ENCODE measurements at places on chromosomes 11 and 22.
A peak's percentile ranks its signal among the peaks of the same experiment; 100 is the strongest.

- no peak for DNase-seq
Observed at GRCh38 chr22:19114984-19115552, 7.1 kb downstream of the DGCR2 start.

DNA sequence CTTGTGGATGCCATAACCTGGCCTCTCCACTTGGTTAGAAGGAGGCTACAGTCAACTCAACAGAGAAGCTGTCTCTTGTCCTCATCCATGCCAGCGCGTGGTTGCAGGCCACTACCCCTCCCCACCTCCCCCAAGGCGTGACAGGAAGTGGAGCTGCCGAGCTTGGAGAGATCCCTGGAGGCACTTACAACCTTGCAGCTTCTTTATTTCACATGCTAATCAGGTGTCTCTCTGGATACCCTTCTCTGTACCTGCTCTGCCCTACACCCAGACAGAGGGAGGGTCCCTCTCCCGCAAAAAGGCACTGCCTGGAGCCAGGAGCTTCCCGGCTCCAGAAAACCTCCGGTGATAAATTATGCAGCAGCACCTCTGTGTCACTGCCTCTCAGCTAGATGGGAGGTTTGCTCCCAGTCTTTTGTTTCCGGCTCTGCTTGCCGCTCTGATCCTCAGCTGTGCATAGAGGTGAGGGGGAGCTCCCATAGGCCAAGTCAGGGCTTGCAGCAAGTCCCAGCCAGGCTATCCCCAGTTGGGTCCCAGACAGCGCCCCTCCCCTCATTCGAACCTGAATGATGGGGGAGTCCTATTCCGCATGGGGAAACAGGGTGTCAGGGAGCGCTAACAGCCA, 5.7 kb downstream of the LRP4 start:
- no peak for DNase-seq

- peak; percentile 67 for DNase-seq
Observed at GRCh38 chr11:67504950-67505581, at the start of gene PITPNM1. Gene PITPNM1 (minus strand): TSS chr11:67505363. CDS start chr11:67504180, 1,183 bp downstream.

- no peak for DNase-seq
Observed at GRCh38 chr11:102306817-102307726, 10.2 kb upstream of the BIRC3 start.

- DNase-seq = no peak
Observed at GRCh38 chr11:130817330-130817944, 98.8 kb downstream of the SNX19 start.

- DNase-seq = no peak
Observed at GRCh38 chr22:34588871-34589545, 476.9 kb upstream of the ISX start.

- no peak for DNase-seq
Observed at GRCh38 chr11:7484645-7485044, 661 bp upstream of the OLFML1 start.

- DNase-seq = no peak
Observed at GRCh38 chr11:109432105-109432504, 10.1 kb downstream of the C11orf87 start.

- DNase-seq = no peak
Observed at GRCh38 chr22:47599753-47600152, 837.3 kb downstream of the TBC1D22A start.

DNA sequence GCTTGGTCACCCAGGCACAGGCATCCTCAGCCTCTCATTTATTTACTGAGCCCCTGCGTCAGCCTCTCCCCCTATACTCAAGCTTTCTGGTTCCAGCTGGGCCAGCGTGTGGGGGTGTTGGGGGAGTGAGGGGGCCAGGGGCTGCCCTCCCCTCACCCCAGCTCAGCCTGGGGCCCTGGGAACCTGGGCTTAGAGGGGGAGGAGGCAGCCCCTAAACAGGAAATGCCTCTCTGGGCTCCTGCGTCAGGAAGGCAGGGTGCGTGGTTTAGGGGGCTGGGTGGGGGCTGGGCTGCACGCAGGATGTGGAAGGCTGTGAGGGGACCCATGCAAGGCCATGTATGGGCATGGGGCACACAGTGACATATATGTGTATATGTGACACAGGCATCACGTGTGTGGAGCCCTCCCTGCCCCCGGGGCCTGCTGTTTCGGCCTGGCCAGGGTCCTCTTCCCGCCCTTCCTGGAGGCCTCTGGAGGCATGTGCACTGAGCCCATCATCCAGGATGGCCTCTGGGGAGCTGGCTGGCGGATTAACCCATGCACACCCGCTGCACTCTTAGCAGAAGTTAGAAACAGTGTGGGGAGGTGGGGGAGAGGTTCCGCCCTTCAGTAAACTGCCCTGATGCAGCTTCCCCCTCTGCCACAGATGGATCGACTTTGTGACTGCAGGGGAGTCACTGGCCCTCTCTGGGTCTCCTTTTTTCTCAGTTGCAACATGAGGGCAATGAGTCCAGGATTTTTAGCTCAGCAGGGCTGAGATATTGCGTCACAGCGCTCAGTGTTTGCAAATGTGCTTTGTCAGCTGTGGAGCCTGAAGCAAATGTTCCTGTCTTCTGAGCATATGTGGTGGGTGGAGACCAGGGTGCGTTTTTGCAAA, 1.1 kb upstream of the CD248 start:
- no peak for DNase-seq

GRCh38 chr11:104091281-104092096, 55.0 kb downstream of the DDI1 start:
- DNase-seq = no peak

GRCh38 chr11:12430351-12430750, 53.0 kb downstream of the PARVA start:
- DNase-seq = no peak

GRCh38 chr11:119149018-119149785, at the start of gene ABCG4:
Gene ABCG4 (plus strand): TSS chr11:119149052. CDS start chr11:119149966, 914 bp downstream.
- DNase-seq = no peak

DNA sequence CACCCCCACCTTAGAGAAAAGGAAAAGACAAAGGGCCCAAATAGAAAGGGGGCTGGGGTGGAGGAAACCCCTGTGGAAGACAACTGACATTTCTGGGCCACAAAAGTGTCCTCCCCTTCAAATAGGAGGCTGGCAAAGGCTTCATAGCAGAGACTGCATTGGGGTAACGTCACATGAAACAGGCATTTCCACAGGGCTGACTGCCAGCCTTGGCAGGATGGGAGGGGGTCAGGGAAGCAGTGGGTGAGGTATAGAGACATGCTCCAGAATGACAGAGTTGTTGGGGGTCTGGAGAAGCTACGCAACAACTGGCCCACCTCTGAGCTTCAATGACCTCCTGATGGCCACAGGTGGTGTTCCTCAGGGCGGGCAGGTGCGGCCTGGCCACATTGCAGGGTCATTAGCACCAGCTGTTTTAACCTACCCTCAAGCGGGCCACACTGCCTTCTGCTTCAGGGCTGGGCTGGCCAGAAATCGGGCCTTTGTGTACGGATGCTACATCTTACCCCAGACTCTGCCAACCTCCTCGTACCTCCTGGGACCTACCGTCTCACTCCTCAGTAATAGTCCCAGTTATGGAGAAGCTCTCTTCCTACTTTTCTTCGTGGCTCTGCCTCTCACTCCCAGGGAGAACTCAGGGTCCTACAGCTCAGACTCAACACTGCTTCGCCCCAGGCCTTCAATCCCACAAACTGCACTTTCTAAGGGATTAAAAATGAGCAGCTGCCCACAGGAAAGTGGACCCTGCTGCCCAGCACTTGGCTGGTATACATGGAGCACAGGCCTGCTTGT, 160.0 kb upstream of the NCAM1 start:
- no peak for DNase-seq

GRCh38 chr22:27116312-27117086, 459.1 kb downstream of the MIAT start:
- no peak for DNase-seq

GRCh38 chr22:25496396-25497064, 67.9 kb upstream of the GRK3 start:
- DNase-seq = no peak

DNA sequence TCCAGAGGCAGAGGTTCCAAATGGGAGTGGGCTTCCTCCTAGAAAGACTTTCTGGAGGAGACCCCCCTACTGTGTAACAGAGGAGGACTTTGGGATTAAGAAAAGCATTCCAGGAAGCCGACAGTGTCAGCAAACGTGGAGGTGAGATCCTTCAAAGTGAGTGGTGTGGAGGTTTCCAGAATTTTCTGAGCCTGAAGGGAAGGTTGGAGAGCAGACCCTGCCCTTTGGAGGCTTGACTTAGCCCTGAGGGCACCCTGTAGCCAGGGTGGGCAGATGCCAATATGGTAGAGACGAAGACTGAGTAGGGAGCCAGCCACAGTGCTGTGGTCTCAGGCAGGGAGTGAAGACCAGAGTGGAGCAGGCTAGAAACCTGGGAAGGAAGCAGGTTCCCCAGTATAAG, 1.8 kb upstream of the KLHL22 start:
- no peak for DNase-seq

- peak; percentile 44 for DNase-seq
Observed at GRCh38 chr22:50508897-50509296, 873 bp downstream of the NCAPH2 start.

DNA sequence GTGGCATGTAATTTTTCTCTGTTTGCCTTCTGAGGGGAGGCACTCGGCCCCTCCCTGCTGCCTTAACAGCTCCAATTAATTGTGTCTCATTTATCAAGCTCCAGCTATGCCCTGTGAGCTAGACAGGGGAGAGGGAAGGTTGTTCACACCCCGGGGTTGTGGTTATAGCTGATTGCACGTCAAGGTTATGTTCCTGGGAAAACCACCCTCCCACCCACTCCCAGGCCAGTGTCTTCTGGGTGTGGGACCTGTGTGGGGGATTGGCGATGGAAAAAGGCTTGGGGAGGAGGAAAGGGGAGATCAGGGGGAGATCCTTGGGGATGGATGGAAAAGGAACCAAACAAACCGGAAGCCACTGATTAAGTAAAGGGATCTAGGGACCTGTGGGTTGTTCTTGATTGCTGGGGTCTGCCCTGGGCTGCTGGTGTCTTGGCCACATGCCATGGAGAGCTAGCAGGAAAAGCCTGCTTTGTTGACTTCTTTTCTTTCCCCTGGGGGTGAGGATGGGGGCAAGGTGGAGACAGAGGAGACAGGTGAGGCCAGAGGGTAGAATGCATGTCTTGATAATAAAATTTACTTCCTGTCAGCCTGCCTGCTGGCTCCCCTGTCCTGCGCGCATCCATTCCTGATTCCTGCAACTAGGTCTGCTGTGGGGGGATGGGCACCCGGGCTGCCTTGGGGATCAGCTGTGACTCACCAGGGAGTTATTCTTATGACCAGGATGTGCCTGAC, 13.5 kb upstream of the SORL1-AS1 start:
- DNase-seq = peak; percentile 87

DNA sequence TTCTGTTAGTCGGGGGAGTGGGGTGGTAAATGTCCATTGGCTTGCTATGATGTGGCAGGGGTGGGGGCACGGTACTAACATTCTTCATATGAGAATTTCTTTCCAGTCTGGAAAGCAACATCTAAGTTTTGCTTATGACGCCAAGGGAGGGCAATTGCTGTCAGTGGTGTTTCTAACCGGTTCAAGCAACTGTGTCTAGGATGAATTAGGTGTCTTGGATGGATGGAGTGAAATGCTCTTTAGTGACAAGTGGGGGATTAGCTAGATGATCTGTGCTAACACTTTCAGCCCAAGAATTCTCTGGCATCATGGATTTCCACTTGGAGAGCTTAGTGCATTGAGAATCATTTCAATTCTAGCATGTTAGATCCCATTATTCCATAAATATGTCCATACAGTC, 262.6 kb upstream of the SORL1-AS1 start:
- DNase-seq = no peak

DNA sequence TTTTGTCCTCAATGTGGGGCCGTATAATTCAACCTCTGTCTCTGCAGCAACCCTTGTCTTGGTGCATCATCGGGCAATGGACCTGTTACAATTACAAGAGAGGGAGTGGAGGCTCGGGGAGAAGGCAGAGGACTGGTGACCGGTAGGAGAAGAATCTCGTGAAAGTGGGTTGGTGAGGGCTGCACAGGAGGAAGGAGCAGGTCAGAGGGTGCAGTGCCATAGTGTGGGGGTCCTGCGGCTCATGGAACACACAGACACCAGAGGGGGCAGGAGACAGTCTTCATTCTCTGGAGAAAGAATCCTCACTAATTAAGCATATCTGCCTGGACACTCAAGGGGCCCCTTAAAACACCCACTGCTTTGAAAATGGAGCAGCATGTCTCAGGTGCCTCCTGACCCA, 174.7 kb upstream of the B3GAT1 start:
- no peak for DNase-seq

GRCh38 chr22:25569361-25569760, 4.9 kb downstream of the GRK3 start:
- DNase-seq = no peak

GRCh38 chr11:17154409-17155159, 53.2 kb downstream of the PIK3C2A start:
- no peak for DNase-seq

- no peak for DNase-seq
Observed at GRCh38 chr11:30938171-30938570, 352.0 kb upstream of the MPPED2 start.

DNA sequence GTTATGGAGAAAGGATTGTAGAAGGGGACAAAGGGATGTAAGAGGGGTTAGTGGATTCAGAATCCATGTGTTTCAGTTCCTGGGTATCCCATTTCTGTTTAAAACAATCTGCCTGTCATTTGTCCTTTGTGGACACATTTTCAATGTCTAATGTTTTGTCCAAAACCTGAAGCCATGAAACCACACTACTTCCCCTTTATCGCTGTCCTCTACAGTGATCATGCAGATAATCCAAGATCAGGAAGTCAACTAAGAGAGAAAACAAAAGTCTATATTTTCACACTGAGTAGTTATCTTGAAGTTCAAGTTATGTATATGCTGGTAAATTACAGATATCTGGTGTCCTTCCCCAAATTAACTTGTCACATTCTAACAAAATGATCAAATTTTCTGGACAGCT, 457.0 kb downstream of the NTM start:
- no peak for DNase-seq

DNA sequence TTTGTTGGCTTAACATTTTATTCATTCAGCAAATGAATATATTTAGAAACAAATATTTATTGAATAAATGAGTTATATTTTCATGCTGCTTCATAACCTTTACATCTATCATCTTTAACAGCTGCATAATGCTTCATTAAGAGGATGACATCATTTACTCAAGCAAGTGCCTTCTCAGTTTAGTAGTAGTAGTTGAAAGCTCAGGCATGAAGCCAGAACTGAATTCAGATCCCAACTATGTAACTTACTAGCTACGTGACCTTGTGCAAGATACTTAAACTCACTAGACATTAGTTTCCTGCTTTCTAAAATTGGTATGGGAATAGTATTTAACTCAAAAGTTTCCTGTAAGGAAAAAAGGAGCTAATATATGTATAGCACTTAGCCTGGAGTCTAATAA, 90.3 kb downstream of the TMPRSS5 start:
- no peak for DNase-seq

- no peak for DNase-seq
Observed at GRCh38 chr11:15473954-15474837, 359.5 kb downstream of the INSC start.

GRCh38 chr22:48434868-48435250, 1392.8 kb downstream of the BRD1 start:
- DNase-seq = no peak

- DNase-seq = peak; percentile 92
Observed at GRCh38 chr11:20112291-20113148, 47.8 kb downstream of the DBX1 start.

- DNase-seq = no peak
Observed at GRCh38 chr11:59960502-59961381, 3.1 kb upstream of the OOSP4A start.

- no peak for DNase-seq
Observed at GRCh38 chr22:19734163-19734562, 10.8 kb downstream of the GP1BB start.
